Activated CD4-positive, alpha-beta memory T cell treated with anti-CD3 and anti-CD28 coated beads, Interleukin-2, amount 10 ng/mL, durations not matched to agents 7 days and 5 days (primary cell): ENCODE measurements at places on chromosomes 4 and X.

DNA sequence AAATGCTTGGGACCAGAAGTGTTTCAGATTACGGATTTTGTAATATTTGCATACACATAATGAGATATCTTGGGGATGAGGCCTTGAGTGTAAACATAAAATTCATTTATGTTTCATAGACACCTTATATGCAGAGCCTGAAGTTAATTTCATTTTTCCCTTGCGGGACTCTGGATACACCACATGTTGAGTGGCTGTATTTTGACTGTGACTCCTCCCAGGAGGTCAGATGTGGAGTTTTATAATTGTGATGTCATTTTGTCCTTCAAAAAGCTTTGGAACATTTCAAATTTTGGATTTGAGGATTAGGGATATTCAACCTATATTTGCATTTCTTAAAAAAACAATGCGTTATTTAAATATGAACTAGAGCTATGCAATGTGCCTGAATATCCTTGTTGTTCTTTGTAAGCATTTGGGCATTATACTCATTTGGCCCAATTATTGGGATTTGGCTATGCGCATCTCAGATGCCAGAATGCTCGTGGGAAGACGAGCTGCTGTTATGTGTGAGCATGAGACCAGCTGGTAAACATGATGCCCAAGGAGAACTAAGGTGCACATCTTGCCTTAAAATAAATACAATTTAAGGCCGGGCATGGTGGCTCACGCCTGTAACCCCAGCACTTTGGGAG lies 223.0 kb upstream of the STS start:
- H3K4me1 ChIP-seq = no peaks in the 10 kb centered on the region
- no peak overlapping the region for H3K4me3 ChIP-seq
- H3K36me3 ChIP-seq = no peaks in the 10 kb centered on the region
- DNase-seq = no peak
- H3K27me3 ChIP-seq = no peaks in the 10 kb centered on the region

DNA sequence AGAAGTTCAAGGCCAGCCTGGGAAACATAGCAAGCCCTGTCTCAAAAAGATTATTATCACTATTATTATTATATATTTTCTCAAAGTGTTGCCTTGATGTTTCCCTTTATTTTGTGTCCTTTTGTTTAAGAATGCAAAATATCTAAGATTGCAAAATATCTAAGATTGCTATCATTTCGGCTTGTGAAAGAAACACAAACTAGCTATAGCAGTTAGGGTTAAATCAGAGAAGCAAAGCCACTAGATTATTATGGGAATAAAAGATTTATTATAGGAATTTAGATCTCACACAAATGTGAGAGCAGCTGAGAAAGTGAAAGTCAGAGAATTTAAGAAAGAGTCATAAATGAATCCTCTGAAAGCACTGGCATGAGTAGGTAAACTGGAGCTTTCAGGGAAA lies 18.0 kb upstream of the TMEM184C start:
- H3K36me3 ChIP-seq = no peaks in the 10 kb centered on the region
- H3K27me3 ChIP-seq = peaks cover 2% of the 10 kb centered on the region
- DNase-seq = no peak
- no peak overlapping the region for H3K4me3 ChIP-seq
- peaks cover 3% of the 10 kb centered on the region for H3K4me1 ChIP-seq
- no peak overlapping the region for H3K27ac ChIP-seq

GRCh38 chrX:39000802-39001201 lies 199.5 kb downstream of the MID1IP1 start:
- H3K27me3 ChIP-seq = no peaks in the 10 kb centered on the region
- no peak for DNase-seq
- H3K36me3 ChIP-seq = no peaks in the 10 kb centered on the region
- no peak overlapping the region for H3K4me3 ChIP-seq
- no peaks in the 10 kb centered on the region for H3K4me1 ChIP-seq

GRCh38 chrX:1027133-1027532 lies 185.3 kb downstream of the CRLF2 start:
- H3K27me3 ChIP-seq = peaks cover 3% of the 10 kb centered on the region
- peak overlapping the region; percentile 40 for H3K4me3 ChIP-seq
- no peak overlapping the region for H3K27ac ChIP-seq

DNA sequence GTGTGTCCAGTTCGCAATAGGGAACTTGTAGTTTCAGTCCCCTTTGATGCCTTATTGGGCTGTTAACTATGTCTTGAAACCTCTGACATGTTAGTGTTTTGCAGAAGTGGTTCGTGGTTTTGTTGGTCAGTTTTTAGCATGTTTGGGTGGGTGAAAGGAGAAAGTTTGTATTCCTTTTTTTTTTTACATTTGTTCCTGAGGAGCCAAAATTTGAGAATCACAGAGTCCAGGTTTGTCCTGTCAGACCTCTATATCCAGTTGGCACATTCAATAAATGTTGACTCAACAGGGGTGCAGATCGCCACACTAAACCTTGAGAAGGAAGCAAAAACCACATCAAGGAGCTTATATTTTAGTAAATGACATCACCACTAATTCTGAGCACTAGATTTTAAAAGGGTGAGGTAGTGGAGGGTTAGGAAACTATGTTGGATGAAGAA lies 26.2 kb downstream of the DLG3 start:
- no peak for DNase-seq
- no peaks in the 10 kb centered on the region for H3K27me3 ChIP-seq
- H3K36me3 ChIP-seq = peaks cover 30% of the 10 kb centered on the region
- no peak overlapping the region for H3K4me3 ChIP-seq
- no peak overlapping the region for H3K27ac ChIP-seq

GRCh38 chrX:154515090-154515965 lies 704 bp downstream of the FAM3A start:
- peaks cover 6% of the 10 kb centered on the region for H3K36me3 ChIP-seq
- H3K4me3 ChIP-seq = peak overlapping the region; percentile 78
- peak; percentile 32 for DNase-seq
- H3K27ac ChIP-seq = peak overlapping the region; percentile 73
- no peaks in the 10 kb centered on the region for H3K27me3 ChIP-seq
